Hematopoietic multipotent progenitor cell treated with erythropoietin and hydrocortisone succinate and interleukin-3 and kit ligand, for 8 days (in vitro differentiated cells): ENCODE measurements at places on chromosomes 7 and 10.

DNA sequence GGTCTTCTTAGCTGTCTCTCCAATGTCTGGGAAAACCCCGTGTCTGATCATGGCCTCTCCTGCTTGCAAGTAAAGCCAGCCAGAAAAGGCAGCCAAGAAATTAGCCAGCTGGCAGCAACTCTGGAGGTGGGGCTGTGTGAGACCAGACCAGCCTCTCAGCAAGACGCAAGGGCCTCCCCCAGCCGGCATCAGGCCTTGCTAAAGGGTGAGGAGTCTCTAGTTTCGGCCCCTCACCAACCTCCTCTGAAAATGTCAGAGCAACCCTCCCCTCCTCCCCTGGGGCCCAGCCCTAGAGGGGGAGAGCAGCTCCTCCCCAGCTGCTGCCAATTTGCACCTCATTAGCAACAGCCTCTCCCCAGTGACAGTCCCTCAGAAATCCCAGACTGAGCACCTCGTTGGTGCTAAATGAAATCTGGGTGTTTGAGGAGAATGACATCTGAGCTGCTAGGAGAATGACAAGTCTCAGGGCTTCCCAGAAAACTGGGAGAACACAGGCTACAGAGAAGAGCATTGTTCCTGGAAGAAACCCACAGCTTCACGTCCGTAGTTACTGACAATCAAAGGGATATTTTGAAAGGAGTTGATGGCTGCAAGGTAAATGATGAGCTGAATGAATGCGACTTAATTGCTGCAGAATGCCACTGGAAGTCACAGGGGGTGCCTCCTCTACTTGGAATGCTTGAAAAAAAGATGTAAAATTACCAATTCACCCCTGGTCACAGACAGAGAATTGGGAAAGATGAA lies 25.9 kb downstream of the DGKI start:
- no peak for DNase-seq

GRCh38 chr7:84633-85020 lies 107.7 kb upstream of the FAM20C start:
- DNase-seq: no peak

- no peak for DNase-seq
Observed at GRCh38 chr7:97733276-97734161, 1.6 kb downstream of the TAC1 start.

DNA sequence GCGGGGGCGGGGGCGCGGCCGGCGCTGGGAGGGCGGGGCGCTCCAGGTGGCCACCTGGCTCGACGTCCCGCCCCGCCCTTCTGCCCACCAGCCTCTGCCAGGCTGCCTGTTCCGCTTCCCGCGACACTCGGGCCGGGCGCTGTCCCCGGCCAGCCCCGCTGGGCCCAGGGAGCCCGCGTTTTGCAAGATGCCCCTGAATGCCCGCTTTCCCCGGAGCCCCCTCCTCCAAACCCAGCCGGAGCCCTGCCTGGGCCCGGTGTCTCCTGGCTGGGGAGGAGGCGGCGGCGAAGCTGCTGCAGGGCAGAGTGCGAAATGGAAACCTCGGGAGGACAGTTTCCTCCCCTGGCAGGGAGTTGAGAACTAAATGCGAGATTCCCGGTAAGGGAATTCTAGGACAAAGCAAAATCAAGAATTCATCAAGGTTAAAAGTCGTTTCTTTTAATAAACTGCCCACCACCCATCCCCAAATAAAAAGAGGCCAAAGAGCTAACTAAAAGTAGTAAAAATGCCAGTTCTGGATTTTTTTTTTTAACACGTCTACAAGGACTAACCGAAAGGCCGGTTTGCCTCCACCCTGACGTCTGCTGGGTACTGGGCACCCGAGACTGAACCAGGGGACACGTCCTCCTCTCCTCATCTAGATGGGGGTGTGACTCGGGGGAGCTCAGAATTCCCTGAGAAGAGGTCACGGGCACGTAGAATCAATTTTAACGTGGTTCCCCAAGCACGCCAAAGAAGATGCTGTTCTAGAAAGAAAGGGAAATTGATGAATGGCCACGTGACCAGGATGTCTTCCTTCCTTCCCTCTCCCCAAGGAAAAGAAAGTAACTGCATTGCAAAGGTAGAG lies 200.4 kb upstream of the NFE2L3 start:
- DNase-seq: no peak

GRCh38 chr10:69091143-69091651 lies 3.3 kb downstream of the SRGN start:
- peak; percentile 42 for DNase-seq

GRCh38 chr10:5550250-5550545 lies 25.4 kb downstream of the CALML3 start:
- DNase-seq: no peak

DNA sequence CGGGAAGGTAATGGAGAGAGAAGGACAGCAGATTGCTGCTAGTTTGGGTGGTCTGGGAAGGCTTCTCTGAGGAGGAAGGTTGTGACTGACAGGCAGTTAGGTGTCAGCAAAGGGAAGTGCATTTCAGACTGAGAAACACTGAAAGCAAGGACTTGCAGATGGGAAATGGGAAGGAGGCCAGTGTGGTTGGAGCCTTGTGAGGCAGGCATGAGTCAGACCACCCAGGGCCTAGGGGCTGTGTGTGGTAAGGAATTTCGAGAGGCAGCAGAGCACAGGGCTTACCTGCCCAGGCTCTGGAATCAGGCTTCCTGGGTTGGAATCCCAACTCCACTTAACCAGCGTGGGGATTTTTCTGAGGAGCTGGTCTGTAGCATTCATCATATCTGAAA lies 53.5 kb downstream of the NRF1 start:
- no peak for DNase-seq

DNA sequence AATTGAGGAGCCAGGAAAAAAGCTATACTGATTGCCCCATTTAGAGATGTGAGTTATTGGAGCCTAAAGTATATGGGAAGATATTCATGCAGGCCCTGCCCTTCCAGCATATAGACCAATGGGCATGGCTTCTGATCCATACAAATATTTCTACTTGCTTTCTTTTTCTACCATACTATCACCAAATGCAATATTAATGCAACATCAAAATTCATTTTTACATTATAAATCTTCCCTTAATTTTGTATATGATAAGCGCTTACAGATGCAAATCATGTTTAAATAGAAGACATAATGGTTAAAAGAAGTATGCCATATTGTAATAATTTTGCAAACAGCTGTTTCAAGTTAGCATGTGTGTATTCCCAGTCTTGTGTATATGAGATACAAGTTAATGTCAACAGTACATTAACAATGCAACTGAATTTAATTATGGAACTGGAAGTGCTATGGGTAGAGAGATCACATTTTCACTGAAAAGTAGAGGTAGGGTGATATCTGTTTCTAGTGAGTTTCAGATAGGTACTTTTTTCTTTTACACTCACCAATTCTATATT lies 24.6 kb upstream of the WNT16 start:
- DNase-seq: no peak

- no peak for DNase-seq
Observed at GRCh38 chr7:141864765-141865447, 23.6 kb upstream of the PRSS37 start.

GRCh38 chr7:137165241-137165640 lies 178.3 kb downstream of the PTN start:
- no peak for DNase-seq

- peak; percentile 85 for DNase-seq
Observed at GRCh38 chr7:47371733-47372368, 210.1 kb downstream of the TNS3 start.

- DNase-seq: peak; percentile 87
Observed at GRCh38 chr10:88227342-88228018, 355.6 kb downstream of the RNLS start.

- DNase-seq: no peak
Observed at GRCh38 chr10:113711142-113711541, 31.4 kb downstream of the CASP7 start.

GRCh38 chr7:46169384-46169755 lies 248.3 kb upstream of the IGFBP3 start:
- no peak for DNase-seq

- peak; percentile 77 for DNase-seq
Observed at GRCh38 chr10:11145495-11145855, 127.8 kb downstream of the CELF2 start.

GRCh38 chr7:22569586-22570321 lies 69.8 kb upstream of the STEAP1B start:
- no peak for DNase-seq

DNA sequence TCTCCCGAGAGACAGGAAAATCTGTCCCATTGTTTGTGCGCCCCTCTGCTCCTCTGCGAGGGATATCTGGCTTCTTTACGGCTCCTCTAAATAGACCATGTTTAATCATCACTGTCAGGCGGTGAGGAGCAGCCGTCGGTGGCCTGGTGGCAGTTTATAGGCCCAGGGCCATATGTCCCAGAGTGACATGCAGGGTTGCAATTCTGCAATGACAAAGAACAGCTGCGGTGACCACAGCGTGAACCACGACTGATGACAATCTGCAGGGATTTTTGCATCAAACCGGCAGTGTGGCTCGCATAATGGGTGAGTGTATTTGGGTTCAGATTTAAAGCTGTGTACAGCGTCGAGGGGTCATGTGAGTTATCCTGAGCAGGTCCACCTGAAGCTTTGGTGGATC lies 41.5 kb downstream of the GATA3 start:
- no peak for DNase-seq

GRCh38 chr7:37987732-37988131 lies 67.3 kb downstream of the EPDR1 start:
- DNase-seq: peak; percentile 32

DNA sequence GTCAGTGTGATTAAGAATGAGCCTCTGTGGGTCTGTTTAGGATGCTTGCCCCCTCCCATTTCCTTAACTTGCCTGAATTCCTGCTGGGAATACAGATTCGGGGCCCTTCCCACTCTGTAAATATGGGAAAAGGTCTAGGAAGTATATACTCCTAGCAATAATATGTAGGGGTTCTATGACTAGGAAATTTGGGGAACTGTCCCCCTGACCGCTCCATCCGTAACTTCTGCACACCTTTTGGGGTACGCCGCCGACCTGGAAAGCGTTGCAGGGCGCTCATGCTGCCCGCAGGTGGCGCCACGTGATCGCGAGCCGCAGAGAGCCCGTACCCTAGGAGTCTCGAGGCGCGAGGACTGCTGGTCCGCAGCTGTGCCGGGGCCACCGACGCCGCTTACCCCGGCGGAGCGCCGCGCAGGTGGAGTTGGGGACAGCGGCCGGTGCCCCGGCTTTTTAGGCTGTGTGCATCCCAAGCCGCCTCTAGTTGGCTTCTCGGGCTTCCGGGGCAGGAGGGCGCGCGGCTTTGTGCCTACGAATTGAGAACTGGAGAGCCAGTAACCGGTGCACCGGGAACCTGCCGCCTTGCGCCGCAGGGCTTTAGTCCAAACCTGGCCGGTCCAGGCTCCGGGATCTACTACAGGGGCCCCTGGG lies 656 bp upstream of the CNNM2 start:
- peak; percentile 81 for DNase-seq

DNA sequence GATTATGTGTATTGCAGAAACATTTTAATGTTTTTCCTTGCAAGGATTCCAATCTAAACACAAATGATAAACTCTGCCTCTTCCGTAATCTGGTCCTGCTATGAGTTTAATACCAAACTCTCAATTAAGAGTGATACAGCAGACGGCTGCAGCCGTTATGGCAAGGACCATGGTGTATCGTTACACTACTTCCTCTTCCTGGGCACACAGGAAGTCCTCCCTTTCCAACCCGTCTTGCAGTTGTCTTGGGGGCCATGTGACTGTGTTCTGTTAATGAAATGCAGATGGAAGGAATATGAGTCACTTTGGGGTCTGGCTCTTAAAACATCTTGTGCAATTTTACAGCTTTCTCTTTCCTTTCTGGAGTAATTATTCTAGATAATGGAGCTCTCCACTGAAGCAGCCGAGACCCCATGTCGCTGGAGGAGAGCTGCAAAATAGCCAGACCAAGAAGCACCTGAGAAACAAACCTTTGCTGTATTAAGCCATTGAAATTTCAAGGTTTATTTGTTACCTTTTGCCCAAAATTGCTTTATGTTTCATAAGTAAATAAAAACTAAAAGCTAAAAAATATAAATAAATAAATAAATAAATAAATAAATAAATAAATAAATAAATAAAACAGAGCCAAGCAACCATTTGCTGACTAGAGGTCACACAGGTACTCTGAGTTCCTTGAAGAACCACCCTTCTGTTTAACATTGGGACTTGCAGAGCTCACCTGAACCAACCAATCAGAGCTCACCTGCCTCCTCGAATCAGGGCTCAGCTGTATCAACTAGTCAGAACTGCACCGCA lies 74.7 kb downstream of the FRMPD2 start:
- DNase-seq: no peak

DNA sequence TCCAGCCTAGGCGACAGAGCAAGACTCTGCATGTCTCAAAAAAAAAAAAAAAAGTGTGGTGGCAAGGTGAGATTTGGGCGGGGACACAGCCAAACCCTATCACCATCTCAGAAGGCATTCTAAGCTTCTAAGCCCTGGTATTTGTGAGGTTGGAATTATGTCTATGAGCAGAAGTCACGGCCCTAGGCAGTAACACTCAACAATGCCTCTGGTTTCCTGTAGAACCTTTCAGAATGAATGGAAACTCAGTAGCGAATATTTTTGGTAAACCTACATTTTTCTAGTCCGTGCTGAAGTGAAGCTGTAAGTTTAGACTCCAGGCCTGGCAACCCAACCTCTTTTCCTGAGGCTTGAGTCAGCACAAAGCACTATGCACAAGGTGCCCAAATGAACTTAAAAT lies 88.3 kb downstream of the FAM107B start:
- DNase-seq: no peak

GRCh38 chr10:77251297-77252013 lies 386.2 kb downstream of the KCNMA1 start:
- peak; percentile 52 for DNase-seq

DNA sequence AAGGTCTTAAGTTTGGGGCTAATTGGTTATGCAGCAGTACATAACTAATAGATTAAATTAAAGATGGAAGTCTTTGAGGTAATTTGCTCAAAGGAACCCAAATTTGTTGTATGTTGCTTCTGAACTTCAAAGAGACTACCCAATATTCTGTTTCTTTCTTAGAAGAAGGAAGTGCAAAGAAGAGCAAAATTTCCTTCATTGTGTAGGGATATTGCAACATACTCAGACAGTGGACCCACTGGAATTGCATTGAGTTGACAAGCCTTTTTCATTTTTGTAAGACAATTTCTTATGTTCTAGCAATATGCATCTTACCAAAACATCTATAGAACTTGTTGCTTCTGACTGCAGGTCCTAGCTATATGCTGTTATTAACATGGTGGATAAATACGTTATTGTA lies 527.8 kb downstream of the SH2D4B start:
- DNase-seq: no peak

DNA sequence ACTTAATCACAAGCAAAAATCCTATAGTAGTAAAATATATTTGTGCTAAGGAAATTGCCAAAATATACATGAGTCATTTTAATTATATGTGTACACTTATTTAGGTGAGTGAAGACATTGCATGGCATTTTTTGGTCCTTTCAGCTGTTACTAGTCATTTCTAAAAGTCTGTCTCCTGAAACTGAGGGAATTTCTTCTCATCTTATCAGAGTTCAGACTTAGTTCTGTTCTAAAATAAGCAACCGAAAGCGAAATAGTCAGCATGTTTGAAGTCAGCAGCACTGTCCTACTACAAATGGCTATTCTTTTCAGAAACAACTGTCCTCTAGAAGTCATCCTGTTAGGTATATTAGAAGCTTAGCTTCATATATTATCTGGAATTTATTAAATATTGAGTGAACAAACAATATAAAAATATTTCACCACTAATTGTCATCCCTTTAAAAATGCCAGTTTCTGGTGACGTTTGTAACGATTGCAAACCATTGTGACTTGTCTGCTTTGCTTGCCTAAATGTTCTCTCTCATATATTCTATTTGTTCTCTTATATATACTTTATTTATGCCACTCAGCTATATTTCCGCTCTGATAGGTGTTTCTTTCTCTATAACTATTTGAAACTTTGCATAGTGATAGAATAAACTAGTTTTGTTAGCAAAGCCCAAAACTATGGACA lies 227.4 kb upstream of the KAT6B start:
- no peak for DNase-seq
